CD4-positive, alpha-beta T cell treated with Interferon alpha-2 for 1 hour (primary cell): ENCODE measurements at places on chromosomes 2 and 18.

DNA sequence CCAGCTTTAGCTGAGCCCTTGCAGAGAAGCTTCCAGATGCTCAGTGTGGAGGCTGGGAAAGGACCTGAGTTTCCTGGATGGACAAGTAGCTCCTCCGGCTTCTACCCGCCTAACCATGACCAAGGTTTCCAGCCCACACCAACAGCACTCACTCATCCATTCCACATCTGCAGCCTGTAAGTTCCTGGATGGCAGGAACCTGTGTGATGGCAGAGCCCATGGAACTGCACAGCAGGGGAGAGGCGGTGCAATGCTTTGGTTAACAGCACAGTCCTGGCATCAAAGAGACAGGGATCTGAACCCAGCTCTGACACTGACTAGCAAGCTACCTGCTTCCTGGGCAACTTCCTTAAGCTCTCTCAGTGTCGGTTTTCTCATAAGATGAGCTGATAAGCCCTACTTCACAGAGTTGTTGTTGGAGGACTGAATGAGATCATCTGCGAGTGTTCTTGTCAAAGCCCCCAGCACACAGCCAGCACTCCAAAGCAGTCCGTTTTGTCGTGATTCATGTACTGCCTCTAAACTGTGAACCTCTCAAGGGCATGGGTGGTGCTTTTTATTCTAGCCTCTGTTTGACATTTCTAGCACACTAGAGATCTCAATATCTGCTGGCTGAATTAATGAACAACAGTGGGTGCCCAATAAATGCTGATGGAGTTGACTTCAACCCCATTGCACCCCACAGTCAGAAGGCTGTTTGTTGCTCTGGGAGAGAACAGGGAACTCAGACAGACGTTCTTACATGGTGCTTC is 41.6 kb upstream of the OTOF start:
- no peak for DNase-seq

GRCh38 chr2:133957724-133958480 is 296.0 kb upstream of the MGAT5 start:
- no peak for DNase-seq

GRCh38 chr18:50395093-50395492 is 20.2 kb downstream of the SKA1 start:
- no peak for DNase-seq

DNA sequence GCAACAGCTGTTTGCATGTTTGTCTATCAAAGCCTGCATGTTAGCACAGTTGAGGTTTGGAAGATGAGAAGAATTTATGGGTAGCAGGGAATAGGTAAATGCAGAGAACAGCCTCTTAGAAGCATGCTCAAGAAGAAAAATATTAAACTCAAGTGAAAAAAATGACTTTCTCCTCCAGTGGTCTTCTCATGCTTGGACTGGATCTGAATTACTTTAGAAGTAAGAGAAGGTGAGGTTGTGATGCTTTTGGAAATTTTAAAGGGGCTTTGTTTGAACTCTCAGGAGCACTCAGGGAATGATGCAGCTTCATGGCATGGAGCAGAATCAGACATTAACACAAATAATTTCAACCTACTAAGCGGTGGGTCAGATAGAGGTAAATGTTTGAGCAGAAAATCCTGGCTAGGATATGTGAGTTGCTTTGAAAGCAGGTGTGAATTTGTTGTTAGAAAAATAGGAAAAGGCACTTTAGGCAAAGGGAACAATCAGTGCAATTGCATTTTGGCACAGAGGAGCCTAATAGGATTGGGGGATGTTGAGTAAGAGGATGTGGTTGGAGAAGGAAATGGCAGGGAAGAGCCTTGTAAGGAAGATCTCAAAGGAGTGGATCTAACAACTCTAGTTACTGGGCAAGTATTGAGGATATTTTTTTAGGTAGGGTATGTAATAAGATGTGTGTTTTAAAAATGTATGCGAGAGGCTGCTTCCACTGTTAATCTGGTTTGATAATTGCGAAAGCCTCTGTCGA is 76.3 kb downstream of the DDX1 start:
- no peak for DNase-seq

DNA sequence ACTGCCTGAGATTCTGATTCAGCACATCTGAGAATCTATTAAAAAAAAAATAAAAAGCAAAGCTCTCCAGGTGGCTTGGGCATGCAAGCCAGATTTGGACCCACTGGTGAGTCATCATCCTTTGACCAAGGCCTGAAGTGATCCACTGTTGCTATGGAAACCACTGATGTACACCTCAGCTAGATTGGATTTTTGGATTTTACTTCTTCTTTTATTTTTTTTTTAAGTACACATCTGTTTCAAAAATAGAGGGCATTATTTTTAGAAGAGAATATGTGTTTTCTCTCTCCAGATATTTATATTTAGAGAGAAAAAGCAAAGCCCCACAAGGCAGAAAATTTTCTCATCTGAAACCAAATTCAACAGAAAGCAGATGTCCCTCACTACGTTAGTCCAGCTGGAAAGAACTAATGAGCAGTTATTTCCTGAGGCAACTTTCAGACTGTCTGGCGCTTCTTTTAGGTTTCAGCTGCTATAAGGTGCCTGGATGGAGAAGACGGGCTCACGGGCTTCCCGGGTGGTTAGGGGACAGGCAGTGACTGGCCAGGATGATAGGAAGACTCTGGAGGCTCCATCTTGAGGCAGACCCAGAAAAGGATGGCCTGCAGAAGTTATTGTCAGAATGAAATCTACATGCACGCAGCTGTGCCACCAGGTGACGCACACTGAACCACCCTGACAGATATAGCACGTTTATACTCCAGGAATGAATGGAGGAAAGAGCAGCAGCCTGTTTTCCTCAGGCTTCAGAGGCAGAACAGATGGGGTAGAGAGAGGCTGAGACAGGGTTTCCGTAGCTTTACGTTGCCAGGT is 50.5 kb downstream of the MRPL35 start:
- DNase-seq, result no peak

DNA sequence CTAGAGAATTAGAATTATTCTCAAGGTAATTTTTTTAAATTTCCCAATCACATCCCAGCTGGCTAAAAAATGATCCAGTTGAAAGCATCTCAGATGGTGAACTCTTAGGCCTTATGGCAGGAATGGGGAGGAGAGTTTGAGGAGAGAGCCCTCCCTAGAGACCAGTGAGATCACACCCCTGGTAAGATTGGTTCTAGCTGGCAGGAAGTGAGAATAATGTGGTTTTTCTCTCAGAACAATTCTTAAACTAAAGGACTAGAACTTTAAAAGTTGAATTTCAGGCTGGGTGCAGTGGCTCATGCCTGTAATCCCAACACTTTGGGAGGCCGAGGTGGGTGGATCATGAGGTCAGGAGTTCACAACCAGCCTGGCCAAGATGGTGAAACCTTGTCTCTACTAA is 120.2 kb downstream of the MYO3B start:
- no peak for DNase-seq

DNA sequence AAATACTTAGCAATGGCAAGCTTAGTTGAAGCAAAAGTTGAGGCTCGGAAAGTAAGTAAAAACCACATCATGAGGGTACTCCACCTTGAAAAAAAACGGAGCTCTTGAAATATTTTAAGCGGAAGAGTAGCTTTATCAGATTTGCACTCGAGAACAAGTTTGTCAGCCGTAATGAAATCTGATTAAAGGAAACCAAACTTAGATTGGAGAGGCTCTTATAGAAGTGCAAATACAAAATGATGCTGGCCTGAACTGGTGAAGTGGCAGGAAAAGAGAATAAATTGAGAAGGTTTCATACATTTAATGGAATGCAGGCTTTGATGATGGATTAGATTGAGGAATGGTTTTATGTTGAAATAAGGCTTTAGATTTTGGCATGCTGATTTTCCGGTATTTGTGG is 484.2 kb downstream of the PID1 start:
- DNase-seq, result no peak

DNA sequence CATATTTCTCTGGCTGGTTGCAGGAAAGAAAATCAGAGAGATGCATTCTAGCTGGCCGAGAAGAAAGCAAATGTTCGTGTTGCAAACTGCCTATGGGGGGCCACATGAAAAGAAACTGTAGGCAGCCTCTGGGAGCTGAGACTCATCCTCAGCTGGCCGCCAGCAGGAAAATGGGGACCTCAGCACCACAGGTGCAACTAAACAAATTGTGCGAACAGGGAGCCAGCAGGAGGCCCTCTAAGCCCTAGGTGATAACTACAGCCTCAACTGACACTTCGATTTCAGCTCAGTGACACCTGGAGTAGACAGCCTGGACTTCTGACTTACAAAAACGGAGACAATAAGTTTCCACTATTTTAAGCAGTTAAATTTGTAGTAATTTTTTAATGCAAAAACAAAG is 107.3 kb downstream of the DTNB start:
- no peak for DNase-seq

DNA sequence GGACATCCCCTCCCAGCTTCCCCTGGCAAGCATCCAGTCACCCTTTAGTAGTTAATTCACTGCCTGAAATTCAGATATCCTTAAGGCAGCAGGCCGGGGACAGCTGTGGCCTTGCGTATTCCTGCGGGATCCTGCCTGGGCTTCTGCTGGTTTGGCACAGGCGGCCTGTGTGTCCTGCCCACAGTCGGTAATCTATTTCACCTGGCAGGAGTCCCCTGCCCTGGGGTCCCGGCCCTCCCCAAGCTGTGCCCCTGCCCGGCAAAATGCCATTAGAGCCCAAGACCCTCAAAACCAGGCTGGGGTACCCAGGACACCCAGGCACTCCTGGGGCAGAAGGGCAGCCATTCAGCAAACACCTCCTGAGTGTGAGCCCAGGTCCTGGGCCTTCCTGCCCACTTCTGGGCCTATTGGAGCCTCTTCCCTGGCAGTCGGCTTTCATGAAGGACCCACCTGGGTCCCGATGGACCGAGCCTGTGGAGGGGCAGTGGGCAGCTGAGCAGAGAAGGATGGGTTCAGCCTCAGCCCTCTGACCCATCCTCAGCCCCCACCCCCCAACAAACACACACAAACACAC is 11.6 kb downstream of the CROCC2 start:
- DNase-seq, result no peak

DNA sequence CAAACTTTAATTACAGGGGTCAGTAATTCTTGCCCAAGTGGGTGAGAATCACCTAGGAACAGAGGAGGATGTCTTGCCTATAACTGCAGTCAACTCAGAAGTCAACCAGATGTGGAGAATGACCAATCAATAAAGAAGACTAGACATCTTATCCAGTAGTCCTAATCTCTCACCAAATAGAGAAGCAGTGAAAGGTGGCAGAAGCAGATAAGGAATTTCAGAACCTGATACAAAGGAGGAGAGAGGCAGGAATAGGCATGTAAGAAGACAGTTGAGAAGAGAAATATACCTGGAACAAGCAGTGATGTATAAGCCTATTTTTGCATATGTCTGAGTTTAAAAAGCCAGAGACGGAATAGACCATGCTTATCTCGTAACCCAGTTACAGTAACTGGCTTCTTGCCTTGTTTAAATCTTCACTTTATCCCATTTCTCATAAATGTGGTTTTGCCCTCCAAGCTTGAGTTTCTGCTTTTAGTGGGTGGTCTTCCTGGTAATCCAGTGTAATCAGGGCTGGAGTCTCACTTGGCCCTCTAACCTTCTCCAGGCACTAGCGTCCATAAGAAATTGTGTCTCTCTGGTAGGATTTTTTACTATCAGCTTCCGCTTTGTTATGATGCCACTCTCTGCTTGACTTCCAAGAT is 401.0 kb downstream of the SUCLG1 start:
- no peak for DNase-seq

DNA sequence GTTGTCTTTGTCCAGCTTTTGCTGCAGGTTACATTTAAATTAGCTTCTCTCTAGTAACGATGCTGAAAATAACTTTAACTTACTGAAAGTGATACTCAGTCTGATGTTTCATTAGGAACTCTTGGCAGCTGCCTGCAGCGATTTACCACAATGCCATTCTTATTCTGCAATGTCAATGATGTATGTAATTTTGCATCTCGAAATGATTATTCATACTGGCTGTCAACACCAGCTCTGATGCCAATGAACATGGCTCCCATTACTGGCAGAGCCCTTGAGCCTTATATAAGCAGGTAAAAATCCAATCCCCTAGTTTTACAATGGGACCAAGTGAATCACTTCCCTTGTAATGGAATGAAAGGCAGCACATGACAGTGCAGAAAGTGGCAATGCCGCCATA is 16.3 kb upstream of the MFF start:
- DNase-seq, result no peak

DNA sequence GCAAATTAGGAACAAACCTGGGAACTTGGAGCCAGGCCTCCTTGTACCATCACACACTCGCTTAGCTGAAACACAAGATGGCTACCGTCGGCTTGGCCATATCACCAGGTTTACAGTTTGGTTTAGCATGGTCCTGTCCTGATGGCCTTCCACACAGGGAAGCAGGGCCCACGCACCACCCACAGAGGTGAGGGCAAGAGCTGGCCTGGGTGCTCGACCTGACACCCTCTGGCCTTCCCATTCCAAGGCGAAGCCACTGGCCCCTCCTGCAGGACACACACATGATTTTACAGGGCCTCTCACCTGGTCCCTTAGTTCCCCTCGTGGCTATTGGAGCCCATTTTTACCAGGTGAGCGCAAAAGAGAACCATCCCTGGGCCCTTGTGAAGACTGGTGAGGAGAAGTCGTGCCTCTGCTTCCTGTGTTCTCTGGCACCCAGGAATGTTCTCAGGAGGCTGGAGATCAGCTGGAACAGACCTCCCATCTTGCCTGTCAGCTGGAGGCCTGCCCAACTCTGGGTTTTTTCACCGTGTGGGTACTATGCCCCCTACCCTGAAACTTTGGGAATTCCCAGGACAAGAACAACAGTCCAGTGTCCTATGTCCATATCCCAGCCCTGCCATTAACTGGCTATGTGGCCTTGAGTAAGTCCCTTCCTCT is 53.0 kb upstream of the FOSL2 start:
- DNase-seq, result no peak

GRCh38 chr2:151258121-151258520 is 3.5 kb downstream of the RBM43 start:
- no peak for DNase-seq
